Esophagus squamous epithelium (tissue), 5 donors: ENCODE measurements at places on chromosomes 11 and 22. TPM values are rescaled to one million over a fixed set of nuclear protein-coding genes. Genes with fewer than 3 reads are reported as not detected.

GRCh38 chr11:3859373-3859881 lies 4.0 kb downstream of the STIM1 start:
- peaks cover 49% of the 10 kb centered on the region for H3K4me1 ChIP-seq
- no peaks in the 10 kb centered on the region for H3K27me3 ChIP-seq
- peak overlapping the region; percentile 4 for H3K4me3 ChIP-seq
- H3K27ac ChIP-seq, result peak overlapping the region; percentile 99

GRCh38 chr22:31056986-31057599 lies 24.0 kb upstream of the SMTN start:
- H3K4me3 ChIP-seq, result no peak overlapping the region
- no peaks in the 10 kb centered on the region for H3K36me3 ChIP-seq
- H3K27ac ChIP-seq, result no peak overlapping the region
- peaks cover 32% of the 10 kb centered on the region for H3K4me1 ChIP-seq
- H3K27me3 ChIP-seq, result no peaks in the 10 kb centered on the region

- H3K4me3 ChIP-seq, result no peak overlapping the region
- H3K27ac ChIP-seq, result no peak overlapping the region
- DNase-seq, result no peak
- no peaks in the 10 kb centered on the region for H3K4me1 ChIP-seq
These were observed 621.2 kb downstream of the KCNA4 start for GRCh38 chr11:29395555-29396072.

GRCh38 chr11:16096336-16096735 lies 260.0 kb downstream of the SOX6 start:
- H3K36me3 ChIP-seq, result no peaks in the 10 kb centered on the region
- H3K27me3 ChIP-seq, result no peaks in the 10 kb centered on the region
- H3K4me3 ChIP-seq, result no peak overlapping the region

- H3K4me1 ChIP-seq, result no peaks in the 10 kb centered on the region
- H3K27ac ChIP-seq, result no peak overlapping the region
- no peak for DNase-seq
- H3K4me3 ChIP-seq, result no peak overlapping the region
- no peaks in the 10 kb centered on the region for H3K36me3 ChIP-seq
- no peaks in the 10 kb centered on the region for H3K27me3 ChIP-seq
These were observed 941.2 kb downstream of the FAM181B start for GRCh38 chr11:81792416-81792815.

GRCh38 chr11:116946414-116946813 lies 109.0 kb upstream of the APOA1 start:
- no peaks in the 10 kb centered on the region for H3K36me3 ChIP-seq
- H3K27ac ChIP-seq, result no peak overlapping the region
- no peak for DNase-seq
- H3K4me1 ChIP-seq, result no peaks in the 10 kb centered on the region
- no peaks in the 10 kb centered on the region for H3K27me3 ChIP-seq
- H3K4me3 ChIP-seq, result no peak overlapping the region

- H3K36me3 ChIP-seq, result peaks cover 90% of the 10 kb centered on the region
- no peaks in the 10 kb centered on the region for H3K4me1 ChIP-seq
- no peak overlapping the region for H3K4me3 ChIP-seq
- no peak overlapping the region for H3K27ac ChIP-seq
These were observed 47.0 kb upstream of the SUSD2 start for GRCh38 chr22:24134090-24134846.

SCN4B gene
- 1.2 TPM for total RNA-seq

DNA sequence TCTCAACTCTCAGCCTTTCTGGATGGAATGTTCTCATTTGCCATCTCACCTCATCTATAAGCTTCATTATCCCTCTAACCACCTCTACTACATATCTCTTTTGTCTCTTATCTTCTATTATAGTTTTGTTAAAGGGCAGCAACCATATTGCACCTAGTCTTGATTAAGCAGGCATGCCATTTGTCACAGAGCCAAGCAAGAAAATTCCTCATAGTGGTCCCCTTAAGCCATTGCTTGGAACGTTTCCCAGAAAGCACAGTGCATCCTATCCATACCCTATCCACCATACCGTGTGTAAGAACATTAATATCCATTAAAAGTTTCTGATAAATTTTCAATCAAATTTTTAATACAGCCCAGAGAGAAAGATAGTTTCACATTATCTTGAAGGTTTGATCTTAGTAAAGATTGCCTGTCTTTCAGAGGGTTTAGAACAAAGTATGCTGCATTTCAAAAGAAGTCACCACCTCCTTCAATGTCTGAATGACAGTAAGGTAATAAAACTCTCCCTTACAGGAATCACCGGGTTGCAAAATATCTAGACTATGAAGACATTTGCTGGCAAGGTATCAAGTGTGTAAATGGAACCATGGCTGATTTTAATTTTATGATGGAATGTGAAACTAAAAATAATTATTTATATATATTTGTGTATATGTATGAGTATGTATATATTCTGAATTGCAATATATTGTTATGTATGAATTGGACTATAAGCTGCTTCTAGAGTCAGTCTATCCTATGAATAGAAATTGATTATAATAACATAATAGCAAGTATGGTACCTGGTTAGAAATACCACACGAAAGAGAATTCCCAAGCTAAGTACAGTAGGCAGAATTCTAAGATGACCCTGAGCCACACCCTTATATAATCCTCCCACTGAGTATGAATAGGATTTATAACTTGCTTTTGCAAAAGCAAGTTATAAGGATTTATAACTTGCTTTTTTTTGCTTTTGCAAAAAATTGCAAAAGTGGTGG lies 1296.3 kb downstream of the LRRC4C start:
- H3K4me1 ChIP-seq, result no peaks in the 10 kb centered on the region
- H3K36me3 ChIP-seq, result no peaks in the 10 kb centered on the region
- DNase-seq, result no peak

GALNT18 gene
- total RNA-seq, result 4.7 TPM

GRCh38 chr22:45478108-45478771 lies 24.4 kb upstream of the FBLN1 start:
- H3K4me3 ChIP-seq, result no peak overlapping the region
- H3K27me3 ChIP-seq, result no peaks in the 10 kb centered on the region
- H3K4me1 ChIP-seq, result no peaks in the 10 kb centered on the region
- H3K27ac ChIP-seq, result no peak overlapping the region

DNA sequence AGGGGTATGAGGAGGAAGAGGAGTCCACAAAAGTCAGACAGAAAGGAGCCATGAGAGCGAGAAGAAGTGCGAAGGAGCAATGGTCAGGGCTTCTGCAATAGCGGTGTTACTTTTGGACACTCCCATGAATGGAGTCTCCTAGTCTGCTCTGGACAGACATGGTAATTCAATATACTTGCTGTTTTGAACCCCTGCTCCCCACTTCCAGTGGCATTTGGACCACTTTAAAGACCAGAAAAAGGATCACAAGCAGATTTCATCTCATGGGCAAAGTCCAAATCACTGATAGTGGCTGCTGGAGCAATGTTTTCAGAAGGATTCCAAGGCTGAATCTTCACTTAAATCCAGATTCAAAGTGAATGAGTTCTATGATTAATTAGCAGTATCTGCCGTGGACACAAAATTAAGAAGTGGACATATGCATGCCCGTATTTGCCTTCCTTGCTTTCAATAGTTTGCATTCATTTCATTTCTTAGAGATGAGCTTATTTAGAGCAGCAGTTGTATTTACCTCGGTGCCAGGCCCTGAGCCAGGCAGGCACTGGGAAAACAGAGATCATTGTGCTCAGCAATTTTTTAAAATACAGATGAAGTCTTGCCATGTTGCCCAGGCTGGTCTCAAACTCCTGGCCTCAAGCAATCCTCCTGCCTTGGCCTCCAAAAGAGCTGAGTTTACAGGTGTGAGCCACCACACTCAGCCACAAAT lies 72.0 kb downstream of the SLC1A2 start:
- no peaks in the 10 kb centered on the region for H3K27me3 ChIP-seq
- H3K27ac ChIP-seq, result no peak overlapping the region
- no peaks in the 10 kb centered on the region for H3K36me3 ChIP-seq
- no peak for DNase-seq
- H3K4me3 ChIP-seq, result no peak overlapping the region
- peaks cover 4% of the 10 kb centered on the region for H3K4me1 ChIP-seq

GRCh38 chr11:37076866-37077265 lies 478.8 kb upstream of the RAG2 start:
- no peaks in the 10 kb centered on the region for H3K27me3 ChIP-seq
- H3K36me3 ChIP-seq, result no peaks in the 10 kb centered on the region
- H3K4me3 ChIP-seq, result no peak overlapping the region

DNA sequence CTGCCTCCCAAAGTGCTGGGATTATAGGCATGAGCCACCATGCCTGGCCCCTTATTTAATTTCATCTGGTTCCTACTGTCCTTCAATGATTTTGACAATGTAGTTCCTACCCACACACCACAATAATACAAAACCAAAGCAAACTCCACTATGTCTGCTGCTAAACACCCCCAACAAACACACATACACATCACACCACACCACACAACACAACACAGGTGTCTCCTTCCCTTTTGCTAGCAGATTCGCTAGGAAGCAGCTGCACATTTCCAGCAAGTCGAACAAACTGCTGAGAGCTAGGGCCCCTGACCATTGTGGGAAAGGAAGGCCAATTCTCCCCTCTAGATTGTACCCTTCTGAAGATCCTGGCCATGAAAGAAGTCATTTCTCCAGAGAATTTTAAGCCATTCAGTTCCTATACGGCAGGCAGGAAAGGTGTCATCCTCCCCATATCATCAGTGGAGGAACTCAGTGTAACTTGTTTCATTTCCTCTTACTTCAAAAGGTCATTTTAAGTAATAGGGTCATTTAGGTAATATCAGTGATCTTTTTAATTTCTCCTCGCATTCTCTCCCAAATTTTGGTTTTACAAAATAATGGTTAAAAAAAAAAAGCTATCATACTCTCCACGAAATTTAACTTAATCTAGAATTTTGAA lies 18.5 kb downstream of the NUMA1 start:
- no peak for DNase-seq
- H3K36me3 ChIP-seq, result peaks cover 40% of the 10 kb centered on the region
- H3K27ac ChIP-seq, result no peak overlapping the region
- no peaks in the 10 kb centered on the region for H3K27me3 ChIP-seq

DNA sequence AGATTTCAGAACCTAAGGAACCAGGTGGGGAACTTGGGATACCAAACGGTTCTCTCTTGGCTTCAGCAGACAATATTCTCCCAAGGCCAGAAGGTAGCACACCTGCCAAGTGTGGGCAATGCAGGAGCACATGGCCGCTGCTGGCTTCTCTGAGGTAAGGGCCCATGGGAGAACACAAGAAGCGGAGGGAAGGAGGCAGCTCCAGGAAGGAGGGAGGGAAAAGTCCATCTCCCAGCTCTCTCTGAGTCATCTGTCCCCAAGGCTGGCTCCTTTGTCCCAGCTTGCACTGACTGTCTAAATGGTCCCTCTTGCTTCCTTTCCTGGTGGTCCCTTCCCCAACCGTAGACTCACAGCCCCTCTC lies 557.9 kb upstream of the CADM1 start:
- H3K27ac ChIP-seq, result no peak overlapping the region
- H3K4me3 ChIP-seq, result no peak overlapping the region
- peaks cover 12% of the 10 kb centered on the region for H3K27me3 ChIP-seq

- H3K27me3 ChIP-seq, result no peaks in the 10 kb centered on the region
- H3K27ac ChIP-seq, result no peak overlapping the region
- H3K36me3 ChIP-seq, result no peaks in the 10 kb centered on the region
- no peak for DNase-seq
- H3K4me1 ChIP-seq, result no peaks in the 10 kb centered on the region
These were observed 9.7 kb upstream of the SLCO2B1 start for GRCh38 chr11:75141166-75141565.

ISX gene
- total RNA-seq, result not detected

FXYD6 gene
- 27.7 TPM for total RNA-seq

DNA sequence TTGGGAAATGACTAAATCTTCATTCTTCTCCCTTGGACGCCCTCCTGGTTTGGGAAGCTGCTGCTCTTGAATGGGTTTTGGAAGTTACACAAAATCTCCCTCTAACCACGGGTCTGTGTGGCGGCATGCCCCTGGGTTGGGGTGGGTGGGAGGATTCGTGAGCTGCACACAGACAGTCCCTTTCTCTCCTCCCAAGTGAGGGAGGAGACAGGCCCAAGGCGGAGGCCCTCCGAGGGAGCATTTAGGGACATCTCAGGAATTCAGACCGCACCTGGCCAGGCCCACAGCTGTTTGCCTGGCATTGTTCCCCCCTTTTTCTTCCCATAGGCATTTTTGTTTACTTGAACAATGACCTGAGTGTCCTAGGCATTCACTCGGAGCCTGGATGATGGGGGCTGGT lies 94.1 kb downstream of the MPPED1 start:
- no peaks in the 10 kb centered on the region for H3K4me1 ChIP-seq
- H3K36me3 ChIP-seq, result no peaks in the 10 kb centered on the region
- H3K27ac ChIP-seq, result no peak overlapping the region
- no peak for DNase-seq
- no peaks in the 10 kb centered on the region for H3K27me3 ChIP-seq

LRRC51 gene
- total RNA-seq, result 2.1 TPM

SAMM50 gene
- 30.1 TPM for total RNA-seq

GRCh38 chr11:69525516-69526452 lies 44.3 kb downstream of the LINC01488 start:
- no peak overlapping the region for H3K27ac ChIP-seq
- H3K36me3 ChIP-seq, result no peaks in the 10 kb centered on the region
- peaks cover 12% of the 10 kb centered on the region for H3K27me3 ChIP-seq
- H3K4me3 ChIP-seq, result no peak overlapping the region
- peaks cover 6% of the 10 kb centered on the region for H3K4me1 ChIP-seq

DNA sequence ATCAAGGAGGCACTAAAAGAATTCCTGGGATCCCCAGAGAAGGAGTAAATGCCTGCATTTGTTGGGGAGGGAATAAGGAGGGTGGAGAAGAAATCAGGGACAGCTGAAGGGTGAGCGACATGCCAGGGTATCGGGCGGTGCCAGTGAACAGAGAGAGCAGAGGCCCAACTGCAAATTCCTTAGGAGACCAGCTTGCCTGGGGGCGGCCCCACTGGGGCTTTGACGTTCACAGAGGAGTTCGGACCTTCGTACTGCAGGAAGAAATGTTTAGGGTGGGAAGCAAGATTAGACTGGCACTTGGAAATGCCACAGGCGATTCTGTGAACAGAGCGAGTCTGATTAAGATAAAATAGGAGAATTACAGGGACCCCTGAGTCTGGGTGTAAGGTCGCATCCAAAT lies 65.1 kb upstream of the FGF3 start:
- no peaks in the 10 kb centered on the region for H3K27me3 ChIP-seq
- no peak overlapping the region for H3K27ac ChIP-seq
- DNase-seq, result no peak
- no peak overlapping the region for H3K4me3 ChIP-seq

GRCh38 chr22:39501644-39502108 lies 414 bp upstream of the MIEF1 start:
- DNase-seq, result no peak
- peak overlapping the region; percentile 92 for H3K27ac ChIP-seq
- peaks cover 32% of the 10 kb centered on the region for H3K4me1 ChIP-seq
- H3K27me3 ChIP-seq, result no peaks in the 10 kb centered on the region
- peak overlapping the region; percentile 90 for H3K4me3 ChIP-seq

- H3K4me3 ChIP-seq, result no peak overlapping the region
- H3K27me3 ChIP-seq, result no peaks in the 10 kb centered on the region
- H3K36me3 ChIP-seq, result no peaks in the 10 kb centered on the region
- no peaks in the 10 kb centered on the region for H3K4me1 ChIP-seq
- no peak for DNase-seq
These were observed 85.0 kb downstream of the CHST1 start for GRCh38 chr11:45580399-45580798.

BEST1 gene
- 2.7 TPM for total RNA-seq

APOA1 gene
- not detected for total RNA-seq

OR10A6 gene
- total RNA-seq, result not detected
